ENCODE measurements at places on chromosomes 11 and 22. TPM values are rescaled to one million over a fixed set of nuclear protein-coding genes. Genes with fewer than 3 reads are reported as not detected.

Gene TNNT3
- not detected for total RNA-seq

Gene RIMBP3B
- not detected for total RNA-seq

Gene SAA2
- total RNA-seq = 12.2 TPM

Gene MS4A3
- not detected for total RNA-seq

Gene OR10D3
- total RNA-seq = not detected

Gene MS4A8
- not detected for total RNA-seq

Gene POTEH
- total RNA-seq = not detected

Gene CNGA4
- not detected for total RNA-seq

DNA sequence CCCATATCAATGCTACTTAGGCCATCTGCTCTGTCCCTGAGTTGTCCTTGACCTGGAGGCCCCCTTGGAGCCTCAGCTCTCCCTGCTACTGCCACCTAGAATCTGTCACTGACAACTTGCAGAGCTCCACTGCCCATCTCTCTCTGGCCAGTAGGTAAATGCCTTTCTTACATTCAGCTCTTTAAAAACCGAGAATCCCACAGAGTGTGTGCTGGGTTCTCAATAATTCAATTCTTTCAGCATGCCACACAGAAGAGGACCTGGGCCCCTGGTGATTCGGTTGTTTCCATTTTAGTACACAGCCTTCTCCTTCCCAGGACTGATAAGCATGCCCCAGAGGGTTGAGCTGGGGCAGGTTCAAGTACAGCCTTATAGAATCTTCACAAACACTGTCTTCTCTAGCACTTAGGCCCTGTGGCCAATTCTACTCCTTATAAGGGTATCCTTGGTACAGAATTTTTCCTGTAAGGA is 22.0 kb upstream of the IPO7 start:
- H3K4me1 ChIP-seq = peaks cover 12% of the 10 kb centered on the region
- no peak for DNase-seq
- H3K27me3 ChIP-seq = no peaks in the 10 kb centered on the region
- peak overlapping the region; percentile 98 for H3K27ac ChIP-seq
- H3K36me3 ChIP-seq = peaks cover 8% of the 10 kb centered on the region

DNA sequence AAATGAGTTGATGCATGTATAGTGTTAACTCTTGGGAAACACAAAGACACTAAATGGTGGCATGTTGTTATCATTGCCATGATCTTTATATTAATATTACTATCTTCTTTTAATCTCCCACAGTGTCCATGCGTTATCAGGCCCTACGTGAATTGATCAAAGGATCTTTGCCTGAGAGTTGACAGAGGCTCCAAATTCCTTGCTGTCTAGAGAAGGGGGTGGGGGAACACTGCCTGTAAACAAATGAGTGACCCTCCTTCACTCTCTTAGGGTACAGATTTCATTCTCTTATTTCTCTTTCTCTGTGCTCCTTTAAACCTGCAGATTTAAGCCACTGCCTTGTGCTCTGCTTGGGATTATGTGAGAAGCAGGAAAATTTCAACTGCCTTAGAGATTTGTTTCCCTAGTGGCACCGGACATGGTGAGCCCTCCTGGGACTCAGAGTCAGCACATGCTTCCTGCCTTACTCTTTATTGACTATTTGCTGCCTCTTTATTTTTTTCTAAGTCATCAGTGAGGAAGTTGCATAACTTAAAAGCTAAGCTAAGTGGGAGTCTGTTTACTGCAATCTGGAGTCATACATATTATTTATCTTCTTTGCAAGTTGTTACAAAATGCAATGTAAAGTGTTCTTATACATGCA is 122.9 kb downstream of the MAML2 start:
- peak overlapping the region; percentile 88 for H3K27ac ChIP-seq
- H3K4me3 ChIP-seq = no peak overlapping the region
- peaks cover 40% of the 10 kb centered on the region for H3K4me1 ChIP-seq
- H3K36me3 ChIP-seq = peaks cover 11% of the 10 kb centered on the region

DNA sequence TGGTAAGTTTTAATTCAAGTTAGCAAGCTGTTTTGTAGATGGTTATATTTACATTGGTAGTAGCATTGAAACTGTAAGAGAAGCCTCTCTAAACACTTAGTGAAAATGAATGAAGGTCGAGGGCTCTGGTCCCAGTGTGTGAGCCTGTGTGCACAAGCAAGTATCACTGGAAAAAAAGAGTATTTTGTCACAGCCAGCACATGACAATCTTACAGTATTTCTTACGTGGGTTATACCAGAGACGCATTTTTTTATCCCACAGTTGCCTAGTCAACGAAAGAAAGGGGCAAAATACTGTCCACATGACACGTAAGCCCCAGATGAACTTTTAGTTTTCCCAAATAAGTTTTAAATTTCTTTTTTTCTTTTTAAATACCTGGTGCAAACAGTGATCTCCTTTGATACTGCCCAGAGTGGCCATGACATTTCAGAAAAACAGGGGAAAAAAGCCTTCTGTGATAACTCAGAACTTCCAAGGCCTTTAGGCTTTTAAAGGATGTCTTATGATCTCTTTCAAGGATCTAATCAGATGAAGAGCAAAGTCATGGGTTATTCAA is 23.5 kb downstream of the RAB38 start:
- no peak overlapping the region for H3K4me3 ChIP-seq
- no peak overlapping the region for H3K27ac ChIP-seq
- DNase-seq = no peak
- peaks cover 30% of the 10 kb centered on the region for H3K36me3 ChIP-seq
- H3K27me3 ChIP-seq = no peaks in the 10 kb centered on the region

GRCh38 chr22:32079130-32080089 is 36.3 kb downstream of the SLC5A1 start:
- no peaks in the 10 kb centered on the region for H3K4me1 ChIP-seq
- H3K27ac ChIP-seq = no peak overlapping the region
- H3K4me3 ChIP-seq = no peak overlapping the region
- peaks cover 41% of the 10 kb centered on the region for H3K27me3 ChIP-seq
- peaks cover 7% of the 10 kb centered on the region for H3K36me3 ChIP-seq

- H3K4me1 ChIP-seq = peaks cover 37% of the 10 kb centered on the region
- no peaks in the 10 kb centered on the region for H3K27me3 ChIP-seq
- H3K4me3 ChIP-seq = no peak overlapping the region
Observed at GRCh38 chr11:95520369-95521132, 269.0 kb downstream of the FAM76B start.

DNA sequence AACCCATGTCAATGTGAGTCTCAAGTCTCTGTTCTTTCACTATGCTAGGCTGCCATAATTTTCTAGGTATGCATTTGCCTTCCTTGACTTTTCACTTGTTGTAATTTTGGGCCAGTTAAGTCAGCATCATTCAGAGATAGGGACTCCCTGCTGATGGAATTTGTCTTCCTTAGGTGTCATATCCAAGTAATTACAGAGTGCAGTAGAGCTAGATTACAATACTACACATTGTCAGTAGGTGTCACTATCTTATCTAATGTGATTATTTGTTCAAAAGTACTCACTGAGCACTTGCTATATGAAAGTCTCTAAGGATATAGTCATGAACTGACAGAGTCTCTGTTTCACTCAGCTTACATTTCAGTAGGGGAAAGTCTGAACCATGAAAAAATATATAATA is 25.0 kb upstream of the SYN3 start:
- no peaks in the 10 kb centered on the region for H3K4me1 ChIP-seq
- H3K27me3 ChIP-seq = peaks cover 38% of the 10 kb centered on the region

DNA sequence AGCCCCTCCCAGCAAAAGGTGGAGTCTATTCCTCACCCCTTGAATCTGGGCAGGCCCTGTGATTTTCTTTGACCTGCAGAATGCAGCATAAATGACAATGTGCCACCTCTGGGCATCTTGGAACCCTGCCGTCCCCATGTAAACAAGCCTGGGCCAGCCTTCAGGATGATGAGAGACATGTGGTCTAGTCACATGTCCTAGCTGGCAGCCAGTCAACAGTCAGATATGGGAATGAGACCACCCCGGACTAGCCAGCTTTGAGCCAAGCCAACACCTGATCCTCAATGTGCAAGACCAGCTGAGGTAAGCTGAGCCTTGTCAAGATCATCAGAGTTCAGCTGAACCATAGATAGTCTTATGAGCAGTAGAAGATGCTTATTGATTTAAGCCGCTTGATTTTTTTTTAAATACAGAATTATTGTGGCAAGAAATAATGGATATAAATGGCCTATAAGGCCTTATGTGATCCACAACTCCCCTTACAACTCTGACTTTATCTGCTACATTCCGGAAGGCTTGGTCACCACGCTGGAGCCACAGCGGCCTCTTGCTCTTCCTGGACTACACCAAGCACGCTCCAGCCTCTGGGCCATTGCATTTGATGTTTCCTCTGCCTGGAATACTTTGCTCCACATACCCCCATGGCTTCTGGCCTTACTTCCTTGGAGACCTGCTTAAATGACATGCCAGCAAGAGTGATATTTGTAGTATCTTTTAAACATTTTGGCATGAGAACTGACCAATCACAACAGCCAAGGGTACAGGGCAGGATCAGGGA is 225.9 kb upstream of the SESN3 start:
- DNase-seq = no peak
- H3K27ac ChIP-seq = no peak overlapping the region
- peaks cover 14% of the 10 kb centered on the region for H3K4me1 ChIP-seq
- no peaks in the 10 kb centered on the region for H3K27me3 ChIP-seq

- H3K27me3 ChIP-seq = no peaks in the 10 kb centered on the region
- H3K4me3 ChIP-seq = no peak overlapping the region
- H3K36me3 ChIP-seq = peaks cover 80% of the 10 kb centered on the region
- peak overlapping the region; percentile 67 for H3K27ac ChIP-seq
- DNase-seq = peak; percentile 39
Observed at GRCh38 chr22:20803696-20804324, 29.9 kb downstream of the SERPIND1 start.

DNA sequence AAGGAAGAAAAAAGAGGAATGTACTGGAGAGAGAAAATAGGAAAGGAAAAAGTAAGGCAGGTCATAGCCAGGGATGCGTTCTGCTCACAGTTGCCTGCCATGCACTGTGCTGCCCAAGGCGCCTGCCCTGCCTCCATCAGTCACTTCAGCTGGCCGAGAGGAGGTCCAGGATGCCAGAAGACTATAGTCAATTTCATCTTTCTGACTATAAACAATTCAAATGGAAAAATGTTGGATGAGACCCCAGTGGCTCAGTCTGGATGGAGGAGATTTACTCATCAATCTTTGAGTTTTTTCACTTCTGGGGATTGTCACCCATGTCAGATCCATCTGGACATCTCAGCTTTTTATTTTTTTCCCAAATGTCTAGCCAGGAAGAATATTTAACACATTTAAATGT is 36.7 kb upstream of the CLMP start:
- H3K27ac ChIP-seq = no peak overlapping the region
- no peaks in the 10 kb centered on the region for H3K4me1 ChIP-seq
- H3K4me3 ChIP-seq = no peak overlapping the region
- DNase-seq = no peak
- H3K27me3 ChIP-seq = peaks cover 13% of the 10 kb centered on the region
- H3K36me3 ChIP-seq = no peaks in the 10 kb centered on the region

DNA sequence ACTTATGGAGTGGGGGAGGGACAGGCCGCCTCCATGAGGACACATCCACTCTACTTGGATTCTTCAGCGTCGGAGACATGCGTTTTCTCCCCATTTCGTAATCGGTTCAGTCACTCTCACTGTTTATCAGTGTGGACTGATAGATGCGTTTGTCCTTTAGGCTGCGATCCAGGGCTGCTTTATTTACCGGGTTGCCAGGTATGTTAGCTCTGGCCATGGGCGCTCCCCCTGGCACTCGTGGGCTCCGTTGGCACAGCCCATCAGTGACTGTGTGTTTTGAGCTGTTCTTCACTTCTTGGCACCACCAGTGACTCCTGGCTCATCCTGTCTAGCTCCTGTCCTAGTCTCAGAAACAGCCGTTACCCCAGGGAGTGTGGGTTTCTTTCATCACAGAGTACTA is 1203.3 kb downstream of the BRD1 start:
- H3K36me3 ChIP-seq = no peaks in the 10 kb centered on the region
- no peak for DNase-seq
- no peaks in the 10 kb centered on the region for H3K27me3 ChIP-seq

GRCh38 chr11:87437844-87438223 is 400.1 kb downstream of the TMEM135 start:
- H3K4me3 ChIP-seq = no peak overlapping the region
- no peaks in the 10 kb centered on the region for H3K27me3 ChIP-seq
- peaks cover 6% of the 10 kb centered on the region for H3K36me3 ChIP-seq
- peaks cover 15% of the 10 kb centered on the region for H3K4me1 ChIP-seq
- H3K27ac ChIP-seq = no peak overlapping the region

DNA sequence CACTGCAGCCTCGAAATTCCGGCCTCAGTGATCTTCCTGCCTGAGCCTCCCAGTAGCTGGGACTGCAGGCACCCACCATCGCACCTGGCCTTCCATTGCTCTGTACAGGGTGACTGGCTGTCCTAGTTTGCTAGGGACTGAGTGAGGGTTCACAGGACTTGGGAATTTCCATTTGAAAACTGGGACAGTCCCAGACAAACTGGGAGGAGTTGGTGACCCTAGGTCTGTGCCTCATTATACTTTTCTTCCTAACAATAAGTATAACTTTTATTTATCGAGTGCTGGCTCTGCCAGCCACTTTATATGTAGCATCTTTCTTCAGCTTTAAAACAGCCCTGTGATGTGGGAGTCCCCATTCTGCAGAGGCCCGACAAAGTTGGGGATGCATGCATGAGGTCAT is 25.5 kb downstream of the TCP11L1 start:
- no peak overlapping the region for H3K4me3 ChIP-seq
- no peak for DNase-seq
- H3K27ac ChIP-seq = peak overlapping the region; percentile 97
- H3K4me1 ChIP-seq = peaks cover 39% of the 10 kb centered on the region

DNA sequence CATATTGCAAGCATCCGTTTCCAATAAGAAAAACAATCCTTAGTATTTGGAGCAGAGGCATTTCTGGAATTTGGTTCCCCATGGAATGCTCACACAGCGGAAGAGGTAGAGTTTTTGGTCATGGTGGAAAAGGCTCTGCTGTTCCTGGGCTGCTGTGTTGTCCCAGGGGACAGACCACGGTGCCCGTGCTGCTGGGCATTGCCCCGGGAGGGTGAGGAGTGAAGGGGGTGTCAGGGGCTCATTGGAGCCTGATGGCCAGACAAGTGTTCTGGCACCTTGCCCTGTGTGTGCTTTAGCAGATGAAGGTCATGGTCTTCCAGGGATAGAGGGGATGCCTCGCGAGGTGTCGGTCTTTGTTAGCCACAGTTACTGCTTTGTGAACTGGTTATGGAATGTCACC is 61.2 kb downstream of the MPPED1 start:
- H3K36me3 ChIP-seq = no peaks in the 10 kb centered on the region
- H3K4me1 ChIP-seq = no peaks in the 10 kb centered on the region
- H3K27ac ChIP-seq = no peak overlapping the region
- no peak for DNase-seq

DNA sequence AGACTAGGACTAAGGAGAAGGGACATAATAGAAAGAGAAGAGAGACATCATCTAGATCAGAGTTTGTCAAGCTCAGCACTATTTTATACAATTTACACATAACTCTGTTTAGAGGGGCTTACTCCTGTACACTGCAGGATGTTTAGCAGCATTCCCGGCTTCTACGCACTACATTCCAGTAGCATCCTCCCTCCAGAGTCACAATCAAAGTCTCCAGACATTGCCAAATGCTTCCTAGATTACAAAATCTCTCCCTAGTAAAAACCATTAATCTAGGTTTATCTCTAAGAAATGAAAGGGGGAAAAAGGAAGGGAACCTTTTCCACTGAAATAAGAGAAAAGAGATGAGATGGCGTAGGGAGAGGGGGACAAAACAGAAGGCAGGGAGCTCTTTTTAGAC is 4.0 kb downstream of the USP28 start:
- no peak for DNase-seq
- no peak overlapping the region for H3K27ac ChIP-seq
- no peaks in the 10 kb centered on the region for H3K27me3 ChIP-seq
- H3K36me3 ChIP-seq = peaks cover 19% of the 10 kb centered on the region
- H3K4me1 ChIP-seq = peaks cover 20% of the 10 kb centered on the region

- H3K27ac ChIP-seq = no peak overlapping the region
- H3K27me3 ChIP-seq = peaks cover 52% of the 10 kb centered on the region
- no peak overlapping the region for H3K4me3 ChIP-seq
- DNase-seq = no peak
Observed at GRCh38 chr11:61023086-61023965, 51.8 kb downstream of the CD6 start.
